ENCODE measurements at places on chromosomes 2 and 18.

- no peak for DNase-seq
These were observed 17.6 kb upstream of the BOK start for GRCh38 chr2:241540771-241541561.

- DNase-seq, result no peak
These were observed 424.5 kb downstream of the RAD51AP2 start for GRCh38 chr2:17093712-17094111.

- no peak for DNase-seq
These were observed 39.4 kb downstream of the SLC8A1 start for GRCh38 chr2:40412456-40412855.

GRCh38 chr2:177015356-177015923, 197.2 kb upstream of the HNRNPA3 start:
- DNase-seq, result no peak

DNA sequence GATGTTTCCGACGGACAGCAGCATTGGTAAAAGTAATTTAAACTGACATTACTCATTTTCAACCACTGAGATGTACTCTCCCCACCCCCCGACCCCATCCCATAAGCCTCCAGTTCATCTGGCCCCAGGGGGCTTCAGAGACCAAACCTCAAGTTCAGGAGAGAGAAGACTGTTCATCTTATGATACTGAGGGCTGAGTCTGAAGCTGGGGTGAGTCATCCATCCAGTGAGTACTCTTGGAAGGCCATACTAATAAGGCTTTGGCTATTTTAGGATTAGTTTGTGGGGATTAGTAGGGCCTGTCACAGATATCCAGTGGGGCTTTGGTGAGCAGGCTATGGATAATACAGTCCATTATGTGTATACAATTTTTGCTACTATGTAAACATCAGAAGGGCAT, 125.3 kb upstream of the APCDD1 start:
- DNase-seq, result no peak

DNA sequence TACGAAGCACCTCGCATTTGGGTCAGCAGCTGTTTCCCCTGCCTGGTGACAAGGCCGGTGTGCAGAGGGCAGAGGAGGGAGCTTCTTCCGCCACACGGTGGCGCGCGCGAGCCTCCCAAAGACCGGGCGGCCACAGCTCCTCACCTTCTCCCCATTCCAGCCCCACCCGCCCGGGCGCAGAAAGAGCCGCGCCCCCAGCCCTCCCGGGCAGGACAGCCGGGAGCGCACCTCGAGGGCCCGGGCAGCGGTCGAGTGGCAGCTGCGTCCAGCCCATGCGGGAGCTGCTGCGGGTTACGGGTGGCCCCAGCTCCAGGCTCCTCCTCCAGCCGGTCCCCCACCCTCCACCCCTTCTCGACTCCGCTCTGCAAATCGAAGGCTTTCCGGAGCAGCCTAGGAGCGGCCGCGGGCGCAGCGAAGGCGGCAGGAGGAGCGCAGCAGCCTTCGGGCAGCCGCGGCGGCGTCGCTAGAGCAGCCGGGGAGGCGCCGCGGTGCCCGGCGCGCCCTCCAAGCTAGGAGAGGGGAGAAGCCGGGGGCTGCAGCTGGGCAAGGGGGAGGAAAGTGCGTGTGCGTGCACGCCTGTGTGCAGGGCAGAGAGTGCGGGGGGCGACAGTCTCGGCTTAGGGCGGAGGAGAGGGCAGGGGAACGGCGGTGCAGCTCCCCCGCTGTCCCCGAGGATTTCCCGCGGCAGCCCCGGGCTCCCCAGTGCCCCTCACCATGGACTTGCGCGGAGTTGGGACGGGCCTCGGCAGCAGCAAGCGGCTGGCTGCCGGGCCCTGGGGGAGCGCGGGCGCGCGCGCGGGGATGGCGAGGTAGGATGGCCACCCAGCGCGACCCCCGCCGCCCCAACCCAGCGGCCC, at the start of gene CCDC85A:
Gene CCDC85A, plus strand, starts transcription at position 348 of the 857 bp plus-strand sequence. CDS start 635 bp downstream, outside the sequence.
- peak; percentile 39 for DNase-seq

DNA sequence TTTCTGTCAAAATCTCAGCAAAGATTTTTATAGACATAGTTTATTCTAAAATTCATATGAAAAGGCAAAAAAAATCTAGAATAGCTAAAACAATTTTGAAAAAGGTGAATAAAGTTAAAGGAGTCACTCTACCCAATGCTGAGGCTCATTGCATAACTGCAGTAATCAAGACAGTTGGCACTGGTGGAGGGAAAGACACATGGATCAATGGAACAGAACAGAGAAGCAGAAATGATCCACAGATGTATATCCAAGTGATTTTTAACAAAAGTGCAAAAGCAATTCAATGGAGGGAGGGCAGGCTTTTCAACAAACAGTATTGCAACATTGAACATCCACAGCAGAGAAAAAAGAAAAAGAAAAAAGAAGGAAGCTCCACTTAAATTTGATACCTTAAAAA, 162.8 kb downstream of the RBM43 start:
- no peak for DNase-seq

DNA sequence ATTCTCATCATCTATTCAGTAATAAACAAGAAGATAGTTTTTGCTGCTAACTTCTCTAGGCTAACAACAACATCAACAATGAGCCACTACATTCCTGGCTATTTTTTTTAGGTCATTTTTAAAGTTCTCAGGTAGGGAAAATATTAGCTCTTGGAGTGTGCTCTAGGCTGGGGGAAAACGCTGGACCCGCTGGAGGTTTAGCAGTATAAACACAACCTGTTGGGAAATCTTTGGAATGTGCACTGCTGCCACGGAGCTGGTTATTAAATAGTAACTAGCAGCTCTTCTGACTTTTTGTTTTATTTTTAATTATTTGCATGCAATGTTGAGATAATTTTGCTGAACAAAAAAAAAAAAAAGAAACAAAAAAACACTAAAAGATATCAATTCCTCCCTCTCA, 892.1 kb upstream of the ACVR2A start:
- DNase-seq, result no peak

DNA sequence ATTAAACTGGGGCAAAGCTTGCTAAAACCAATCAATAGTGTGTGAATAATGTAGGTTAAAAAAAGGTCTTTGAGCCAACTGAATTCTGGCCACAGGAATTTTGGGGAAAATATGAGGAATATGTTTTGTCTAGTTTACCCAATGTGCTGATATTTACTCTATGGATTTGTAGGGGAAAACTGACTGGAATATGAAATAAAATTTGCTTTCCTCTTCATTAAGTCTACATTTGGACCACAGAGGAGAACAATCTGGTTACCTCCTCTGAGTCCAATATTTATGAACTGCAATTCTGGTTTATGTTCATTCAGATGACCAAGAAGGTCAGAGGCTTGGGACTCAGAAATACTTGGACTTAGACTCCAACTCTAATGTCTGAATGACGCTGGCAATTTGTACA, 1042.2 kb upstream of the CNTNAP5 start:
- no peak for DNase-seq

- no peak for DNase-seq
These were observed 429.4 kb downstream of the ARHGAP15 start for GRCh38 chr2:143558665-143559064.

DNA sequence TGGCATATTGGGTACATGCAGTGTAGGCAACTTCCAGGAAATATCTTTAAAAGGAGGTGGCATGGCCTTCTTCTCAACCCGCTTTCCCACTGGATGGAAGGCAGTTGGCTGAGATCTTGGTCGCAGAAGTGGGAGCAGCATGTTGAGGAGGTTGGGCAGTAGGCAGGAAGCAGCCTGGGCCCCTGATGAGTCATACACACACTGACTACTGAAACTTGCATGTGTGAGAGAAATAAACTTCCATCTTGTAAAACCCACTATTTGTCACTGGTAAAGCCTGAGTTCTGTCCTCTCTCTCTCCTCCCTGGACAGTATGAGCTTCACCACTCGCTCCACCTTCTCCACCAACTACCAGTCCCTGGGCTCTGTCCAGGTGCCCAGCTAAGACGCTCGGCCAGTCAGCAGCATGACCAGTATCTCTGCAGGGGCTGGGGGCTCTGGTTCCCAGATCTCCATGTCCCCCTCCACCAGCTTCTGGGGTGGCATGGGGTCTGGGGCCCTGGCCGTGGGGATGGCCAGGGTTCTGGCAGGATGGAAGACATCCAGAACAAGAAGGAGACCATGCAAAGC, 233.8 kb upstream of the SPRED2 start:
- no peak for DNase-seq

GRCh38 chr18:44521668-44522022, 159.0 kb upstream of the SETBP1 start:
- no peak for DNase-seq

DNA sequence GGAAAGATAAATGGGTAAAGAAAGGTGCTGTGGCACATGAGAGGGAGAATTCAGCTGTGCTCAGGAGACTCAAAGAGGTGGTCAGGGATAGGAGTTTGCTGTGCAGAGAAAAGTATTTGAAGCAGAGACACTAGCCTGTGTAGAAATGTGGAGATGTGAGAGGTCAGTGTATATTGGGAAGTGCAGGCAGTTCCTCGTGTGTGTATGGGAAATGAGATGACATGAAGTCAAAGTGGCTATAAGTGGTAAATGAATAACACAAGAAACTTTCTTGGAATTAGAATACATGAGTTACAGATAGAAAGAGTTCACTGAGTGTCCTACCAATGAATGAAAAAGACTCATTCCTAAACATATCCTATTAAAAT, 11.6 kb downstream of the MAP3K20 start:
- no peak for DNase-seq

- DNase-seq, result no peak
These were observed 22.3 kb upstream of the SERPINB5 start for GRCh38 chr18:63454497-63454896.

DNA sequence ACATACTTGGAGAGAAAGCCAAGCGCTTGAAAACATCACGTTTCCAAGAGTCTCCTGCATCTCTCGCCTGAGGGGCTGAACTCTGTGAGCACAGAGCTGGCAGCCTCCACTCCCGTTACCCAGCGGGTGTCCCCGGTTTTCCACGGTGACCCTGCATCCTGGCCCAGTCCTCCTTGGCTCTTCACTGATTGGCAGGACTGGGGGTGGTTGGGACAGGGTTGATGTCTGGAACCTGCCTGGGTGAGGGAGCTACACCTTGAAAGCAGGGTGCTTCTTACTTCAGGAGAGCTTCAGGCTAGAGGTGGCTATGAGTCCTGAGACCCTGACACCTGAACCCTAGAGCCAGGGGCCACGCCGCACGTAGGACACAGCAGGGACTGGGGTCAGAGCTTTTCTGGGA, 234.1 kb downstream of the DYSF start:
- no peak for DNase-seq

- no peak for DNase-seq
These were observed 166.1 kb downstream of the CLIP4 start for GRCh38 chr2:29281086-29281915.

DNA sequence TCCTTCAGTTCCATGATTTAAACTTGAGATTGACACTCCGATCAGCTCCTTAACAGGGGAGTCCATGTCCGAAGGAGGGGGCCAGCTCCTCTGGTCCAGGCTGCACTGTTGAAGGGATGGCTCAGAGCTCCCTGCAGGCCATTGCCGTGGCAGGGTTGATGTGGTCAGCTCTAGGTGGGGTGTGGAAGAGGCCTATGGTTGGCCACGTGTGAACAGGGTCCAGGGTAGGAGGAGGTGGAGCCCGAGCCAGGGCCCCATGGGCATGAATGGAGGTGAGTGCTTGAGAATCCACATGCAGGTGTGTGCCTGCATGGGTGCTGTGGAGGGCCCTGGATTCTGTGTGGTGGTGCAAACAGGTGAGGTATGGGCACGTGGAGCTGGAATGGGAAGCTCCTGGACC, 1.1 kb downstream of the SPEG start:
- no peak for DNase-seq

GRCh38 chr2:10240161-10240681, 62.5 kb upstream of the HPCAL1 start:
- no peak for DNase-seq

DNA sequence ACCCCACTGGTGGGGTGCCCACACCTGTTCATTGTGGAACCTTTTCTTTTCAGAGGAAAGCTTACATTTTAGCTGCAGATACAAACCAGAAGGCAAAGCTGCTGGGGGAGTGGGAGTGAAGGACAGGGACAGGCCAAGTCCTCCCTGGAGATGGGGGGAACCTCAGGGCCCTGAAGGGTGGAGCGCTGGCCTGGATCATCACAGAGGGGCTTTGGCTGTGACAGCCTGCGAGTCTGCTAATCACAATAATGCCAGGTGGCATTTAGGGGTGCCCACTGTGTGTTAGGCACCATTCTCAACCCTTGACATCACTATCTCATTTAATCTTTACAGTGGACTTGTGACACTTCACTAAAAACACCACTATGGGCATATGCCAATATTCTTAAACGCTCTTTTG, 27.4 kb downstream of the KCTD1 start:
- DNase-seq, result no peak

- no peak for DNase-seq
These were observed 4.8 kb downstream of the UXS1 start for GRCh38 chr2:106189325-106189724.

- DNase-seq, result no peak
These were observed 289.1 kb downstream of the NBAS start for GRCh38 chr2:15271941-15272542.

- DNase-seq, result no peak
These were observed 862 bp downstream of the C18orf54 start for GRCh38 chr18:54358495-54359040.

DNA sequence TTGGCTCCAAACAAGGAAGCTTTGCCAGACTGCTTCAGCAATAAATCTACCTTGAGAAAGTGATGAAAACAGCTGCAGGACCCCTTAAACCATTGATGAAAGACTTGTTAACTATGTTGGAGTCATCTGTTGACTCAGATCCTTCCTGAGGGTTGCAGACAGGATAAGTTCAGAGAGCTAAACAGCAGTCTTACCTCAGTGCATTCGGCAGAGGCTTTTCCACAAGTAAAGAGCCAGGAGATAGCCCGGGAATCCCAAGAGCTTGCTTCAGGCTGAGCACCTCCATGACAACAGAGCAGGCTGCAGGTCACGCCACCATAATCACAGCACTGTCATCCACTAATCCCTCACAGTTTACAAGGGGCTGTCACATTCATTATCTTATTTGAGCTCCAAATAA, 23.7 kb downstream of the KIAA2012 start:
- no peak for DNase-seq

DNA sequence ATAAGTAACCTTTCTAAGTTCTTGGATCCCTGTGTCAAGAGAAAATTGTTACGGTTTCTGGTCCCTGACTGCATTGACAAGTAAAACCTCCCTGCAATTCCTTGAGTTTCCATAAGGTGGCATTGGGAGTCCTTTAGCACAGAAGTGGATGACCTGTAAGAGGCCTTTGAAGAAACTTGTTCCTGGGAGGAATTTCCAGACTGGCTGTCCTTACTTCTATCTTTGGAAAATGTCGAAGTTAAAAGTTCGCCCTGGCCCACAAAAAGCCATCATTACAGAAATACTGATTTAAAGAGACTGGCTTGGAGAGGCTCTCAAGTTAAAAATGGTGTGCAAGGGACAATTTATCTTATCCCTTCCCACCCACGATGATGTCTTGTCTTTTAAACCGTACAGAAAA, 218.4 kb downstream of the CDH20 start:
- peak; percentile 17 for DNase-seq

DNA sequence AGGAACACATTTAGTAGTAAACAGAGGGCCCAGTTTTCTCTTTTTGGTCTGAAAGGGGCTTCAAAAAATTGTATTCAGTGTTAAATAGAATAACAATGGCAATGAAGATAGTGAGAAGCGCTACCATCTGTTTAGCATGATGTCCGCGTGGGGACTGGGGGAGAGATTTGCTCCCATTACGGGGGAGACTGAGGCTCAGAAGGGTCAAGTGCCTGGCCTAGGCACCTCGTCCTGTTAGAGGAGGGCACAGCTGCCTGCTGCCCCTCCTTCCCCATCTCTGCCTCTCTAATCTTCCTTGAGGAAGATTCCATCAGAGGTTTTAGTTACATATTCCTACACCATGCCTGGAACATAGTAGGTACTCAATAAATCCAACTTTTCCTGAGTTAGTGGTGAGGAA, 10.1 kb upstream of the TMEM185B start:
- no peak for DNase-seq

- no peak for DNase-seq
These were observed 358.5 kb downstream of the ALK start for GRCh38 chr2:29562896-29563295.
